ENCODE measurements at places on chromosomes 4 and X.

- DNase-seq, result no peak
Measured at GRCh38 chr4:182585321-182585720, 331.9 kb downstream of the DCTD start.

DNA sequence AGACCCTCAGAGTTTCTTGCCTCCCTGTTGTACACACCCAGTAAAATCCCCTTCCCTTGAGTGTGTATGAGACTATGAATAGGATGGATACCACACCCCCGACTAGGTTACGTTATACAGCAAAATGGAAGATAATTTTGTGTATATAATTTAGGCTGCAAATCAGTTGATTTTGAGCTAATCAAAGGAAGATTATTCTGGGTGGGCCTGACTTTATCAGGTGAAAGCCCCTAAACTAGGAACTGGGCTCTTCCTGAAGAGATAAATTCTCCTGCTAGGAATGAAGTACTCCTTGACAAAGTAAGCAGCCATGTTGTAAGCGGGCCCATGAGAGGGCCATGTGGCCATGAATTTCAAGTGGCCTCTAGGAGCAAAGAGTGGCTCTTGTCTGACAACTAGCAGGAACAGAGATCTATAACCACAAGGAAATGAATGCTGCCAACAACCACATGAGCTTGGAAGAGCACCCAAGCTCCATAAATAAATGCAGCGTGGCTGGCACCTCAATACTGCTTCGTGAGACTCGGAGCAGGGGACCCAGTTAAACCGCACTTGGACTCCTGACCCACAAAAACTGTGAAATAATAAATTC lies 646.4 kb downstream of the IL1RAPL1 start:
- no peak for DNase-seq

GRCh38 chr4:36078319-36078718 lies 166.0 kb downstream of the ARAP2 start:
- no peak for DNase-seq

GRCh38 chr4:42390622-42391354 lies 6.5 kb upstream of the SHISA3 start:
- no peak for DNase-seq

- no peak for DNase-seq
Measured at GRCh38 chr4:52843351-52843750, 18.8 kb upstream of the RASL11B start.

- peak; percentile 21 for DNase-seq
Measured at GRCh38 chr4:2689825-2690700, 66.1 kb downstream of the TNIP2 start.

GRCh38 chr4:183627979-183628588 lies 30.9 kb downstream of the RWDD4 start:
- DNase-seq, result no peak

DNA sequence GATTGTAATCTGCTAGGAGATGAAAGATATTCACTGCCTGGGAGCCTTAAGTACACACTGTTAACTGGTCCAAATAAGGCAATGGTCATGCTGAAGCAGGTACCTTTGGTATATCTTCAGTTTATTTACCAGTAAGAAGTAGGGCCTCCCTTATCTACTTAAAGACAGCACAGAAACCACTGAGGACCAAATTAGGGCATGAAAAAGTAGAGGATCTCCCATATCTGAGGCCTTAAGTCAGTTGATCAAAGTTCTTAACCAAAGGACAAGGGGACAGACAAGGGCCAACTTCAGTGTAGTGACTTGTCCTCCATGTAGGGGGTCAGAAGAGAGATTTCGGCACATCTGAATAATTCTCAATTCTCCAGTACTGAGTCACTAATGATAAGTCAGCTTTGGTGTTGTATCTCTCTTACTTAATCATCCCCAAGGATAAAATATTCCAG lies 59.1 kb downstream of the AMELX start:
- DNase-seq, result no peak

GRCh38 chrX:110060846-110061537 lies 58.1 kb downstream of the TMEM164 start:
- DNase-seq, result no peak

DNA sequence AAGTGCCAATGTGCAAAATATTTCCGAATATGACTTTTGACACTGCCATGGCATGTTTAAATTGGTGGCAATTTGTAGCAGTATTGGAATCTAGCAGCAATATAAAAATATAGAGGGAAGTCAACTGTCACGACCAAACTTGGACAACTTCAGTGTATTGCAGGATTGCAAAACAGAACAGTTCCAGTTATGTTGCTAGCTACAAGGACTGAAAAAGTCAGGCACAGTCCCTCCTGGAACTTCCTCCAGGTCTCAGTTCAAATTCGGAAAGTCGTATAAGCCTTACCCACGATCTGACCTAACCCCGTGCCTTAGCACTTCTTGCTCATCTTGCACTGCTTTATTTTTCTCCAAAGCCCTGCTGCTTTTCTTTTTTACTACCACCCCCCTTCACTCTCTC lies 390.0 kb upstream of the GALNT7 start:
- no peak for DNase-seq

DNA sequence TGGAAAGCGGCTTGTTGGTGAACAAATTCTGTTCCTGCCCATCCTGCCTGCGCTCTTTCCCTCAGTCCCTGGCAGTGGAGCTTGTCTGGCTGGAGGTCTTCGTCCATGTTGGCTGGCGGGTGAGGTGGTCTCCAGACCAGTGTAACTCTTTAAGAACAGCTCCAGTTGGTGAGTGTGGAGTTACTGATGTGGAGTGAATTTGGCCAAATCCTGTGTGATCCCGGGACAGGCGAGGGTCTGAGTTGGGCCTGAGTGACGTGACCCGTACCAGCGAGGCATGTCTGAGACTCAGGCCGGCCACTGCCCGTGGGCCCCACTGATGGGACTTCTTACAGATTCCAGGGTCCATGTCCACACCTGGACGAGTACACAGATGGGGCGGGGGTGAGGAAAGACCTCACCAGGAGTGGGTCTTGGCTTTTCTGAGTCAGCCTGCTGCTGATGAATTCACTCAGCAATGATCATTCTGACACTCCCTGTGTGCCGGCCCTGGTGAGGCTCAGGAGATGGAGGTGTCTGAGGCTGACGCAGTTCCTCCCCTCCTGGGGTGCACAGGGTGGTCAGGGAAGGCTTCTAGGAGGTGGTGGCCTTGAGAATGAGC lies 45.5 kb downstream of the PSAPL1 start:
- DNase-seq, result no peak

DNA sequence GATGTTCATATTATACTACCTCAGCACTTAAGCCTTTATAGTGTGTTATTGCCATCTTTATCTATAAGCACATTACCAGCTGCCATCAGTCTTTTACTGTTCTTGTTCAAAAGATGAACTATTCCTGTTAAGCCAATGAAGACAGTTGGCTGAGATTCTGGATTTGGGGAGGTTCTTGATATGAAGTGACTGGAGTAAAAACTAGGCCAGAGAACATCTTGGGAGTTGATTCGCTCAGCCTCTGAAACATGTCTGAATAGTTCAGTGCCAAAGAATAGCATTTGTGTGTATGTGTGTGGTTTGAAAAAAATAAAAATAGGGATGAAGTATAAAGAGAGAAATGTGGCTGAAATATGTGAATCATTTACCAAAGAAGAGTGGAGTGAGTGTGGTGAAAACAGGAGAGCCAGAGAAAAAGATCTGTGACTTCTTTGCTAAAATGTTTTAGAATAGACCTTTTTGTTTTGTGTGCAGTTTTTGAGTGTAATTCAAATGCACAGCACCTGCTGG lies 15.2 kb downstream of the EXOC1 start:
- no peak for DNase-seq

GRCh38 chr4:28009541-28009940 lies 1148.9 kb downstream of the STIM2 start:
- no peak for DNase-seq

DNA sequence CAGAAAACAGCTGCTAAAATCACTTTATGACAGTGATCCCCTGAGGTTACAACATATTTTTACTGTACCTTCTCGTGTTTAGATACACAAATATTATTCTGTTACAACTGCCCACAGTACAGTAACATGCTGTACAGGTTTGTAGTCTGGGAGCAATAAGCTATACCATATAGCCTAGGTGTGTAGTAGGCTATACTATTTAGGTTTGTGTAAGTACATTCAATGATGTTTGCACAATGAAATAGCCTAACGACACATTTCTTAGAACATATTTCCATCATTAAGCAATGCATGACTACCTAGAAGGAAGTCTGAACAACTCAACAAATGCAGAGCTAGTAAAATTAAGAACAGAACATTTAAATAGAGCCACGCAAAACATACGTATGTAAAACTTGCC lies 112.7 kb downstream of the ZAR1 start:
- no peak for DNase-seq

DNA sequence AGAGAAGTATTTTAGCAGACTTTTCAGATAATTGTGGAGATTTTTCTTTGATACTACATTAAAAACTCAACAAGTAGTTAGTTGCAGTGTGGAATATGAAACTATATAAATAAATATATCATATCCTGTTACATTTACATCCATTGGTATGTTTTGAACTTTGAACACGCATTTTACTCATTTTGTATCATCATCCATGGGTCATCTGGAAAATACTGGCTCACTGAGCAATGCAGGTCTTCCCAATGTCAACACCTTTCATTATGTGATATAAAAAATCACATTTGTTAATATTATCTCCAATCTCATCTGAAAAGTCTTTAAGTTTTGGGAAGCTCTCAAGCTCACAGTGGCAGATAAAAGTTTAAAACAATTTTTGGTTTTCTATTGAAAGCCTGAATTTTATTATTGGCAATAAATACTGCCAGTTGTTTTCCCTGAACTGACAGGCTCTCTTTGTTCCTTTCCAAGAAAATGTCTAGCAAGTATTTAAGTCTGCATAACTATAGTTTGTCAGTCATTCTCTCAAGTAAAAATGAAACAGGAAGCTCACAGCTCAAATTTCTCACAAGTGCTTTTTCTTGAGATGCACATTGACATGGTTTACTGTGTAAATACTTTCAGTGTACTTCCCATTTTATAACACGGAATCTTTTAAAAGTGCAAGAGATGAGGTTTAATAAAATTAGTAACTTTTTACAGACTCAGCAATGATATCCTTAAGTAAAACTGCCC lies 183.5 kb upstream of the GPC4 start:
- DNase-seq, result no peak

- DNase-seq, result no peak
Measured at GRCh38 chr4:159048166-159048886, 54.6 kb upstream of the RAPGEF2 start.

DNA sequence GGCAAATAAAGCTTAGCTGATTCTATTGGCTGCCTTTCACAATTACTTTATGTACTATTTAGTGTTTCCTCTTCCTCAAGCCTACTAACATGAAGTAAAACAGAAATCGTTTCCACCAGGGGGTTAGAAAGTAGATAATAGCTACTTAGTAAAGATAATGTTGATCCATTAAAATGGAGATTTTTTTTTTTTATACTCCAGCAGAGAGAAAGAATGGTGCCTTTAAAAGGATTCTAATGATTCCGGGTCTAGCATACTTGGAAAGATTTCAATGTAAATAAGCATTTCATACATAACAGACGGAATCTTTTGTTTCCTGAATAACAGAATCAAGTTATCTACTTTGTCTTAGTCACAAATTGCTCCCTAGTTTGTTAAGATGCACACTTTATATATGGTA lies 37.1 kb downstream of the GK start:
- DNase-seq, result no peak

DNA sequence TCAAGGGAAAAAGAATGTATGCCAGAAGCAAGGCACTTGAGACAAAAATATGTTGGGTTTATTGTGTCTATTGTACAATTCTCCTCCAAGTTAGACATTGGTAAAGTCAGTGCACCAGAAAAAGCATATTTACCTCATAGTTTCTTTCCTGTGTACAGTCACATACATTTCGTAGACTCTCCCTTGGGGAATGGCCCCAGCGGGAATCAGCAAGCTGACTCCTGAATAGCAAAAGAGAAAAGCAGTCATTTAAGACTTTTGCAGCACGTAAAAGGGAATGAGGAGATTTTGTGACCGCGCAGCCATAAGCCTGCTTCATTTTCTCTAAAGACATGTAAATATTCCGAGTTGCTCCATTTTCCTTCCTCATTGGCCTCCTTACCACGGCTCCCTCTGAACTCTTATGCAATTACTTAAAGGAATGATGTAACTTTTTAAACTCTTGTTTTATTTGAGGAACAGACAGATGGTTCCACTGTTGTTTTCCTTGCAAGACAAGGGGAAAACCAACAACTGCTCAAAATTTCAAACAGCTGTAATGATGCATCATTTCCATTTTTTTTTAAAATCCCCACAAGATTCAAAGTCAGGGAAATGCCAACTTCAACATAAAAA lies 332.7 kb downstream of the UNC5C start:
- no peak for DNase-seq

DNA sequence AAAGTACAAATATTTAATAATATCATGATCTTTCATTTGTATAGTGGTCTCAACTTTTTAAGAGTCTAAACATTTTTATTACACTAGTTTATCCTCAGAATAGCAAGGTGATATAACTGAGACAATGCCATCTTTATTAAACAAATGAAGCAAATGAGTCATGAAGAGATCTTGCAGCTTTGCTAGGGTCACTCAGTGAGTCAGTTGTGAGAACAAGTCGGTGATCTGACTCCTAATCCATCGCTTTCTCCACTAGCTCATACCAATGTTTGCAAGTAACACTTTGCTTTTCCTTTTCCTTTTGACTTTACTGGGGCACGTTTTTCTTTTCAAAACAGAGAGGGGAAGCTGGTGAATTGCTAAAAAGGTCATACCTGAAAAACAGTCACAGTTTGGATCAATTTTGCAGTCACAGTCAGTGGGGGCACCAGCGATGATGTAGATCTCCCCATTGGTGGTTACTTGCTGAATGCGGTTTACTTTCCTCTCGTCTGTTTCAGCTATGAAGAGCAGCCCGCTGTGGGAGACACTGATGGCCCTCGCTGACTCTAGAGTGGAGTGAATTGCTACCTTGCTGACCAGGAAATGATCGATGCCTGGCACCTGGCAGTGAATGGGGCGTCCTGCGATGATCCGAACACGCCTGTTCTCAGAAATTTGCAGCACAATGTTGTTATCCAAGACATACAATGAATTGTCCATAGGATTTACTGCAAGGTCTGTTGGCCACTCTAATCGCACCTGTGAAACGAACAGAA lies 75.7 kb downstream of the SH2D1A start:
- DNase-seq, result no peak

DNA sequence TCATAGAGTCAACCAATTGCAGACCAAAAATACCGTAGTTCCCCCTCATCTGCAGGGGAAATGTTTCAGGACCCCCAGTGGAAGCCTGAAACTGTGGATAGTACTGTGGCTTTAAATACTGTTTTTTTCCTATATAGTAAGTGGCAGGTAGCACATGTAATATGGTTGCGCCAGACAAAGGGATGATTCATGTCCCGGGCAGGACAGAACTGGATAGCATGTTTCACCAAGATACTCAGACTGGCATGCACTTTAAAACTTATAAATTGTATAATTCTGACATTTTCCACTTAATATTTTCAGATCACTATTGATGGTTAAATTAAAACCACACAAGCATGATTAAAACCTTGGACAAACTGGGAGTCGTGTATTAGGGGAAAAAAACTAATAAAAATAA lies 276.3 kb upstream of the AGA start:
- no peak for DNase-seq

DNA sequence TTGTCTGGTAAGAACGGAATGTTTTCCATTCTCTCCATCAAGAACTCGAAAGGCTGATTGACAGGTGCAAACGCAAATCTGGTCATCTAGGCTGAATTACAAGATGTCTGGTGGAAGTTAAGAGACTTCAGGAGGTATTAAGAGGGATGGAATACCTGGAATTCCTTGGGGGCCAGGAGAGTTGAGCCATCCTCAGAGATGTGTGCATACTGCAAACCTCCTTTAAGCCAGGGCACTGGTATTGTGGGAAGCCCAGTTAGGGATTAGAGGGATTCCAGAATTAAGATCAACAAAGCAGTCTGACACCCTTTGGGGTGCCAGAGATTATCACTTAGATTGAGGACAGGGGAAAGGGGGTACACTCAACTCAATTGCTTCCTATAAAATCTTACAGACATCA lies 151.4 kb downstream of the VCX3A start:
- no peak for DNase-seq

All from CD4-positive, alpha-beta T cell treated with Interleukin-4 for 4 hours (primary cell).